ENCODE measurements at places on chromosomes 1 and 21.

DNA sequence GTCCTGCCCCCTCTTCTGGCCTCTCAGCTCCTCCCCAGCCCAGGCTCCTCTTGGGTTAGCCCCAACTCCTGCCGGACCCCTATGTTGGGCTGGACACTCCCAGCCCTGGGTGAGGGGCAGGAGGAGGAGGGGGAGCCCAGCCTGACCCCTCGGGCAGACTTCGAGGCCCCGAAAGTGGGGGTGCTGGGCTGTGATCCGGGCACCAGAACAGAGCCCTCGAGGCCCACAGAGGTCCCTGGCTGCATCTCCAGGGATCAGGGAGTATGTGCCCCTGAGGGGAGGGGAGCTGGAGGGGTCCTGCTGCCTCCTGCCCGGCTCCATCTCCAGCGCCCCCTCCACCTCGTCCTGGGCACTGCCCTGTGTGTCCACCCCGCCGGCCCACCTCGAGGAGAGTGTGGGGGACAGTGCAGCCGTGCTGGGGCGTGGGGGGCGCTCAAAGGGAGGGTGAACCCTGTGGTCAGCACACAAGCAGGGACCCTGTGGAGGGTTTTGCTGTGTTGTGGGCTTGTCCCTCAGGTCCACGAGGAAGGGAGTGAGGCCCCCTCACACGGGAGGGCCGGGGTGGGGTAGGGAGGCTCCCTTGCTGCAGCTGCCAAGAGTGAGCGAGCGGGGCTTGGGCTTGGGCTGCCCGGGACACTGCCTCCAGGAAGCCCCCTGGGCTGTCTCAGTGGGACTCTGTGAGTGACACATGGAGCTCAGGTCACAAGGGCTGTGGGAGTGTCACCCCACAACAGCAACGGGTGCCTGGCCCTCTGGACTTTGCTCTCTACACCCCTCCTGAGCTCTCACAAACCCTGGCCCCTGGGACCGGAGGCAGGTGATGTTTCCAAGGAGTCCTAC is 54.4 kb downstream of the COL18A1 start:
- no peak for DNase-seq

DNA sequence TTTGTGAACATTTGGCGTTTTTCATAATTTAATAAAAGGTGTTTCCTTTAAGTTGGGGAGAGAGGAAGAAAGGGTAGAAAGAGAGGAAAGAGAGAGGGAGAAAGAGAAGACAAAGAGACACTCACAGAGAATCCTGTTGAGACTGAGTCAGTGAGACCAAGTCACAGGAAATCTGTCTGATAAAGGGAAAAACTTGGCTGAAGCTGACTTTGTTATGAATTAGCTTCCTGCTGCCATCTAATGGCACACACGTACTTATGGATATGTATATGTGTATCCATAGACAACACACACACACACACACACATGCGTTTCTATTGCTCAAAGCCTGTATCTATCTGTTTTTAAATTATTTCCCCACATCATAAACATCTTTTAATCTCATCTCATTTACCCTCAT is 42.5 kb upstream of the DISC1 start:
- DNase-seq = no peak

GRCh38 chr1:177035586-177035985 is 128.9 kb downstream of the ASTN1 start:
- no peak for DNase-seq

- DNase-seq = no peak
Measured at GRCh38 chr1:173413271-173413707, 63.8 kb upstream of the PRDX6 start.

DNA sequence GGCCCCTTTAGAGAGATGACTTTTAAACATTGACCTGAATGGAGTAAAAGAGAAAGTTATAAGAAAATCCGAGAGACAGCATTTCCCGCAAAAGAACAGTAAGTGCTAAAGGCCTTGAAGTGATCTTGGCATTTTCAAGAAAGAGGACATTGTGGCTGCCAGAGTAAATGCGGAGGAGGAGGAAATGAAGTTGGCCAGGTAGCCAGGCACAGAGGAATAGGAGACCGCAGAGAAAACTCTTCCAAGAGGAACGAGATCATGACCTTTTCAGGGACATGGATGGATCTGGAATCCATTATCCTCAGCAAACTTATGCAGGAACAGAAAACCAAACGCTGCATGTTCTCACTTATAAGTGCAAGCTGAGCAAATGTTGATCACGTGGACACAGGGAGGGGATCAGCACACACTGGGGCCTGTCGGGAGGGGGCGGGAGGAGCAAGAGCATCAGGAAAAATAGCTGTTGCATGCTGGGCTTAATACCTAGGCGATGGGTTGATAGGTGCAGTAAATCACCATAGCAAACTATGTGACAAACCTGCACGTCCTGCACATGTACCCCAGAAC is 49.7 kb downstream of the EEIG2 start:
- no peak for DNase-seq

- no peak for DNase-seq
Measured at GRCh38 chr1:114153261-114154145, at the start of gene SYT6. Gene SYT6 (minus strand): TSS chr1:114153869. CDS start chr1:114153772, 97 bp downstream.

DNA sequence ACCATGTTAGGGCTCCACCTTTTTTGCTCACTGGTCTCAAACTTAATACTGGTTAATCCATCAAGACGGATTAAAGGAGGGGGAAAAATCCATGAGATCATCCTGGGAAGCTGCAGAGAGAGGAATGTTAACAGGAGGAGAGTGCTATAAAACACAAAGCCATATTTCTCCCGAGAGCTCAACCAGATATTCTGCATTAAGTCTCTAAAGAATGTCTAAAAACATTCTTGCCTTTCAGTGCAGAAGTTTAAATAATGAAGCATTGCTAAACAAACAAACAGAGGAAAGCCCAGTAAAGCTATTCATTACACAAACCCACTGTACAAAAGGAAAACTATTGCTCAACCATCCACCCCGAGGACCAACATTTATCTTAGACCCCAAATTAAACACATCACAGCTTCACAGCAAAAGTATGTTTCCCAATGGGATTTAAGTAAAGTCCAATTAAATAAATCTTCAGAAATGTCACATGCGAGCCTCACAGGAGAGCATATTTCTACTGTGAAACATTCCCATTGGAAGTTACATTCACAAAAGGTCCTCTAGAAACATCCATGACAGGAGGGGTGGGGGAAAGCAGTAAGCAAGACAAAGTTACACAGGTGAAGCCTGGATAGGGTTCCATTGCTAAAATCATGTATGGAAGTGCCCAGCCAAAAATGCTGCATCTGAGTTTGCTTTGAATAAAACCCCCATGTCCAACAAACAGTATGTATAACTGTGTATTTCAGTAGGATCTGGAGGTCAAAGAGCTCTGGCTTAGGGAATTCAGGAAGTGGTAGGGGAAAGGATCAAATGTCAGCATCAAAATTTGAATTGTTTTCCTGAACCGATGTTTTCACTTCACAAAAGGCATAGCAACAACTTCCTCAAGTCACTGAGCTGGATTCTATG is 23.3 kb downstream of the DUSP10 start:
- no peak for DNase-seq

DNA sequence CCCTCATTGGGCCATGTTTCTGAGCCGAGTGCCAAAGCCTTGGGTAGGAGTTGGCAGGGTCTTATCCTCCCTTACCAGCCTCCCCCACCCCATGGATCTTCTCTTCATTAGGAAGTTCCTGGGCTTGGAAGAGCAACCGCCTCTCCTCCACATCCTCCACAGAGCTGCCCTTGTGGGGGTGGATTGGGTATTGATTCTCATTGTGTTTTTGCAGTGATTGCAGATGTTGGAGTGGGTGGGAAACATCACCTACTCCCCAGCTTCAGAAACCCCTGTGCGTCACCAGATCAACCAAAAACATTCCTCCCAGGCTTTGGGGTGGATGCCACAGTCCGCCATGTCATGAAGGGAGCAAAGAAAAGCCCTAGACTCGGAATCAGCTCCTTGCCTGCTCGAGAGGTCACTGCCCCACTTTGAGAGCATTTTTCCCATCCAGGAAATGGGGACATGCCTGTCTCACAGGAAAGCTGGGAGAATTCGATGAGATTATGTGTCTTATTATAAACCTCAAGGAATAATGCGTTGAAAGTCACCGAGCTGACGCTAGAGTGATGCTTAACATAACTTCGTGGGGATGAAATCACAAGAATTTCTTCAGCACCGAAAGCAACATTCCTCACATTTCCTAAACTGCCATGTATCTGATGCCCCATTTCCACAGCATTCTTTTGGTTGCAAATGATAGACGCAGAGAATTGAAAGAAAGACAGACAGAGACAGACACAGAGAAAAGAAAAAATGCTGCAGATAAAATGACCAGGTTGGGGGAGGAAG is 44.7 kb upstream of the ZBTB40 start:
- no peak for DNase-seq

GRCh38 chr1:150473659-150474058 is 13.6 kb upstream of the TARS2 start:
- no peak for DNase-seq

GRCh38 chr1:180644526-180645192 is 12.8 kb downstream of the XPR1 start:
- no peak for DNase-seq

GRCh38 chr1:237281481-237281880 is 239.5 kb downstream of the RYR2 start:
- DNase-seq = no peak

- DNase-seq = peak; percentile 20
Measured at GRCh38 chr1:54310439-54311328, 95.5 kb downstream of the SSBP3 start.

DNA sequence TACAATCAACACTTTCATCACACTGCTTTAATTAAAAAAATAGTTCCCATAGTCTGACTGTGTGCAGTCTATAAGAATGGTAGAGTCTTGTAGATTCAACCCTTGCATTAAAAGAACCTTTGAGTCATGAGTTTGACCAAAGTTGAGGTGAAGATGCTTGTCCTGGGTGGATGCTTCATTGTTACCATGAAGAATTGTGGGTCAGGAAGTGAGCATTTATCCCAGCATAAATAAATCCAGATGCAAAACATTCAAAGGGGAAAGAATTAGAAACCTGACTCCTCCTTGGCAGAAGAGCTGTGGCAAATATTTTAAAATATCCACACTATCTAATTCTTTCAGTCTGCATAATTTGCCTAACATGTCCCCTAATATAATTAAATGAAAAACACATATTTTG is 72.9 kb upstream of the SPAG17 start:
- no peak for DNase-seq

- DNase-seq = peak; percentile 23
Measured at GRCh38 chr21:17414766-17415165, 98.1 kb upstream of the CXADR start.

- DNase-seq = no peak
Measured at GRCh38 chr1:245877976-245878375, 629.1 kb downstream of the SMYD3 start.

DNA sequence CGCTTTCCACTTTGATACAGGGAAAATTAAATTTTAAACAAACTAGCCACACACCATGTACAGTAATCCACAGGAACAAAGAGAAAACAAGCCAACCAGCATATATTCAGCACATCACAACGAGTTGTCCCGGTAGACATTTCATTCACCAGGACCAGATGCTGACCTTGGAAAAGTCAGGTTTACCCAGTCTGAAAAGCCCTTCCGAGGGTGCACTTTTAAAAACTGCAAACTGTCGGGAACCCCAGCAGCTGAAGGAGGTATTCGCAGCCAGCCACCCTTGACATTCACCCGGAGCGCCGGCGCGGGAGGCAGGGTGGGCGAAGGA is 1.2 kb downstream of the MCOLN3 start:
- no peak for DNase-seq

GRCh38 chr1:59541161-59541560 is 244.3 kb downstream of the FGGY start:
- DNase-seq = no peak

GRCh38 chr1:232558954-232559353 is 71.0 kb downstream of the SIPA1L2 start:
- DNase-seq = no peak

GRCh38 chr1:171715813-171716251 is 26.0 kb downstream of the VAMP4 start:
- no peak for DNase-seq

DNA sequence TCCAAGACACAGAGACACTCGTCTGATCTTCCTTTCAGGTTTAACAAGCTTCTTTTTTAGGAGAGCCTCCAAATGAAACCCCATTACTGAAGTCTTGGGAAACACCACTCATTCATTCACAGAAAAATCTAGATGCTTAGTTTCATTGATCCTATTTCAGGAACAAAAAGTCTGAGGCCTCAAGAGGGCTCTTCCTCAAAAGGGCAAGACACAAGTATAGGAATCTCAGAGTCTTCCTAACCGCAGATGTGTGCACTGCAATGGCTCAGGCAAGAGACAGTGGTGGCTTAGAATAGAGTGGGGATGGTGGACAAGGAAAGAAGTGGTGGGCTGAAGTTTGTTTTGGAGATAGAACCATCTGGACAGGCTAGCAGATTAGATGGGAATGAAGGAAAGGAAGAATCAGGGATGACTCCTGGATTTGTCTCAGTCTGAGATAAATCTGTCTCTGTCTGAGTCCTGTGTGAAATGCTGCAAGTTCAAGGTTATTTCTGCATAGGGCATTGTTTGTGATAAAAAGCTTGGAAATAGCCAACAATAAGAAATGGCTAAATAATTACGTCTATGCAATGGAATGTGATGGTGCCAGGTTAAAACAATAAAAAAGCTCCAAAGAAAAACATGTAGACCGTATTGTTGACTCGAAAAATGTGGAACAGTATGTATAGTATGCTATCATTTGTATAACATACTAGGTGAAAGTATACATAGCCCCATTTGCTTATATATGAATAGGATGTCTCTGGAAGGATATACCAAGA is 8.9 kb upstream of the CTSE start:
- DNase-seq = no peak

DNA sequence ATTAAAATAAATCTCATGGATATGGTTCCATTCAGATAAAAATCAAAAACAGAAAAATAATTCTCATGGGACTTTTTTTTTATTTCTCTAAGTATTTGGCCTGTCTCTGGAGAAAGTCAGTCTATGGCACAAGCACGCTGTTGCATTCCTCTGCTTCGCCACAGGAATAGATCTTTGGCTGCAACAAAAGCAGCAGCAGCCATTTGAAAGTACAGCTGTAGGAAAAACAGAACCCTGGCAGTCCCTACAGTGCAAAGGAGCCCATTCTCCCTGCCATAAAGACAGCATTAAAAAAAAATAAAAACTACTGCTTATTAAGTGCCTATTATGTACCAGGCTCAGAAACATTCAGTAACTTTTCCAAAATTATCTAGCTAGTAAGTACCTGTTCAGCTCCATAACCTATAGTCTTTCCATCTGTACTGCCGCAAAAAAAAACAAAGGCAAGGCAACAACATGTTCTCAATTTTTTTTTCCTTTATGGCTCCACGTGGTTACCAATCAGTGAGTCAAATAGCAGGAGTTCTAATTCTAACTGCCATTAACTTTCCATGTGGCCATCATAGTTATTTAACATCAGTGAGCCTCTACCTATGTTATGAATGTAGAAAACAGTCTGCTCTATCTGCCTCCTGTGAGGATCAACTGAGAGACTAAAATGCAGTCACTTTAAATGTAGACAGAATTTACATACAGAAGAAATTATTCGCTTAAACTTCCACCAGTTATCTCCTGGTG is 22.7 kb downstream of the SLC35D1 start:
- DNase-seq = no peak

DNA sequence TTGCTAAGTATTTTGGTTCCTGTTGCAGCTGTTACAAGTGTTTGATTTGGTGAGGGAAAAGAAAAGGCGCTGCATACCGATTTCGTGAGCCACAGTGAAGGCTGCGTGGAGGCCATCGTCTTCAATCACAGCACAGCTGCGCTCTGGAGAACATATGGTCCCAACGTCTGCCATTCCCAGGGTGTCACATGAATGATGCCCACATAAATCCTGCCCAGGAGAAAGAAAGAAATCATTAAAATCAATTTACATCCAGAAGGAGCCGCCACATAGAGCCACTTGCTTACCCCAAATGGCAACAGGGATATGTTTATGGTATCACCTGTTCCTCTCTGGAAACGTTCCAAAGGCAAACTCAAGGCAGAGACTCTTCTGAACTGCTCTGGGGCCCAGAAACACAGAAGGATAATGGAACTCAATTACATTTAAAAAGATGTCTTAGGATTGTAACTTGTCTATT is 12.2 kb downstream of the ADAMTS5 start:
- DNase-seq = peak; percentile 9

Data from C1 segment of cervical spinal cord (tissue), 14 donors.